ENCODE measurements at places on chromosomes 7 and 10.

- no peak for DNase-seq
These were observed 115.5 kb upstream of the CALCR start for GRCh38 chr7:93690021-93690420.

GRCh38 chr10:59107147-59107546 lies 69.3 kb upstream of the PHYHIPL start:
- DNase-seq, result no peak

DNA sequence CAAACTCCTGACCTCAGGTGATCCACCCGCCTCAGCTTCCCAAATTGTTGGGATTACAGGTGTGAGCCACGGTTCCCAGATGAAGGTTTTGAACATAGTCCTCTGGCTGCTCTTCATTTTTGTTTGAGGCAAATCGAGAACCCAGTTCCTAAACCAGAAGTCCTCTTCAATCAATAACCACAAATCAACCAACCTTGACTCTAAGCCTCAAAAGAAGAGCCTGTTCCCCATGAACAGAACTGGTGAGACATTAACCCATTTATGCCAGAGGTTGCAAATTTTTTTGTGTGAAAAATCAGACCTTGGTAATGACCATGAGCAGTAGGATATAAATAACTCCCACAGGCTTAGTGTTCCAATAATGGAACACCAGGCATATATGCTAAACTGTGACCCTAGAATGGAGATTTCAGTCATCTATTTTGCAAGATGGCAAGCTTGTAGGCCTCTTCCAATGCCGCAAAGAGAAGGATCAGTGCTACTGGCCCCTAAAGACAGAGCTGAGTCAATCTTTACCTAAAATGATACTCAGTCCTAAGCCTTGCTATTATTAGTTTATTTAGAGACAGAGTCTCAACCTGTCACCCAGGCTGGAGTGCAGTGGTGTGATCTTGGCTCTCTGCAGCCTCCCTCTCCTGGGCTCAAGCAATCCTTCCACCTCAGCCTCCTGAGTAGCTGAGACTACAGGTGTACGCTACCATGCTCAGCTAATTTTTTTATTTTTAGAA lies 15.9 kb downstream of the KPNA7 start:
- DNase-seq, result no peak

- DNase-seq, result no peak
These were observed 125.9 kb upstream of the SHH start for GRCh38 chr7:155938129-155938528.

DNA sequence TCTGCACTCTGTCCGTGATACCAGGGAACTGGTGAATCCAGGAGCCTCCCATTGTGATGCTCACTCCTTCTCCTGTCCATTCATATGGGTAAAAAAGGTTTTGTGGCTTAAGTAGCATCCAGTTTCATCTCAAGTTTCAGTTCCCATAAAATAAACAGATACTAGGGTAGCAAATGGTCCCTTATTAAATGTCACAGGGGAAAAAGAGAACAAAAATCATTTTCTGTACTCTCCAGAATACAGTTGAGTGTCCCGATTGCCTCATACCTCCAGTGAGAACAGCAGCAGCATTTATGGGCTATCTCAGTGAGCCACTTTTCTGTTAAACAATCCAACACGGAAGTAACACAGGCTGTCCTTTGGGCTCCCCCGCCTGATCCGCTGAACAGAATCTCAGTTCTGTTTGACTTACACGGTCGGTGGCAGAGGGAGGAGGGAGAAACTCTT lies 179.6 kb downstream of the CELF2 start:
- no peak for DNase-seq
